ENCODE measurements at places on chromosomes 12 and 14.

DNA sequence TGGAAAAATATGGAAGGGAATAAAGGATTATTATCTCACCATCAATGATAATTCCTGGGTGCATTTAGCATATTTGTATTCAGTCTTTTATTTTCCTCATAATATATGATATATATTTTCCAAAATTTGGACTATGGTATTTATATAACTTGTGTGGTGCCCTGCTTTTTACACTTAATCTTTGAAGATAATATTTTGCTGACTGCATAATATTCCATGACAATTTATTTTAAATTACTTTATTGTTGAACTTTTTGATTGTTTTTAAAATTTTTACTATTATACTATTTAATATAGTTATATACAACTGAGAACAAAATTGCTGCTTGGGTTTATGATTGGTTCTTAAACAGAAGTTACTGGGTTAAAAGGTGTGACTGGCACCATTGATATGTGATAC lies 212.3 kb downstream of the TTC6 start:
- DNase-seq, result no peak
- H3K4me1 ChIP-seq, result no peaks in the 10 kb centered on the region
- H3K36me3 ChIP-seq, result no peaks in the 10 kb centered on the region

DNA sequence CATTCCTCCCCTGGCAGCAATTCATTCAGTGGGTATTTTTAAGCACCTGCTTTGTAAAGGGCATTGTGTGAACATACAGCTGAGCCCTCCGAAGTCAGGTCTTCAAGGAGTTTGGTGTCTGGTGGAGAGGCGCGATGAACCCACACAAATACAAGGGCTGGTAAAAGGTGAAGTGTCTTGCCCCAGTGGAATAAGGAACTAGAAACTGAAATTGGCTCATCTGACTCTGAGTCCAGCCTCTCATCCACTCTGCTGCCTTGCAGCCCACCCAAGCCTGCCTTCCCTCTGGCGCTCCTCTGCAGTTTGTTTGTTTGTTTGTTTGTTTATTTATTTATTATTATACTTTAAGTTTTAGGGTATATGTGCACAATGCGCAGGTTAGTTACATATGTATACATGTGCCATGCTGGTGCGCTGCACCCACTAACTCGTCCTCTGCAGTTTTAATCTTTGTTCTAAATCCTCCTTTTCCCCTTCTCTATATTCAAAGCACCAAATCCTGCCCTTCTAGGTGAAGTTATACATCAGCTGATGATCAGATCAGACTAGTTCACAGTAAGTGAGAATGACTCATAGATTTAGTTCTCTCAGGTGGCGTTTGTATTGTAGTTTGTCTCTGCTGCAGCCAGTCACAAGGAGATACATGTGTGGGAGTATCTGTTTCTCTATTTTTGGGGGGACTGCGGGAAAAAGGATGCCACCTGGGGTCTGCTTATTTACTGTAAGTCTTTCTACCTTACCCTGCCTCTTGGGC lies 394.5 kb downstream of the APAF1 start:
- no peaks in the 10 kb centered on the region for H3K36me3 ChIP-seq
- H3K27ac ChIP-seq, result no peak overlapping the region
- no peak overlapping the region for H3K4me3 ChIP-seq
- no peak for DNase-seq
- H3K4me1 ChIP-seq, result no peaks in the 10 kb centered on the region

DNA sequence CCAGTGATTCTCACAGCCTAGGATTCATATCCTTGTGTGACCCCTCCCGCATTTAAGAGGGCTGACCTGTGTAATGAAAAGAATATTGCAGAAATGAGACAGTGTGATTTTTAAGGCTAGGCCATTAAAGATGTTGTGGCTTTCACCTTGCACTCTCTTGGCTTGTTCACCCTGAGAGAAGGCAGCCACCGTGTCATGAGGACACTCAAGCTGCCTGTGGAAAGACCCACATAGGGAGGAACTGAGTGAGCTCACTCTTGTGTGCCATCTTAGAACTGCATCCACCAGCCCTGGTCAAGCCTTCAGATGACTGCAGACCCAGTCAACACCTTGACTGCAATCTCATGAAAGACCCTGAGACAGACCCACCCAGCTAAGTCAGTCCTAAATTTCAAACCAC lies 46.3 kb upstream of the TMPO start:
- no peak overlapping the region for H3K27ac ChIP-seq
- H3K4me1 ChIP-seq, result peaks cover 7% of the 10 kb centered on the region
- no peaks in the 10 kb centered on the region for H3K36me3 ChIP-seq
- H3K27me3 ChIP-seq, result no peaks in the 10 kb centered on the region

- H3K4me1 ChIP-seq, result peaks cover 20% of the 10 kb centered on the region
- peak; percentile 62 for DNase-seq
- H3K36me3 ChIP-seq, result no peaks in the 10 kb centered on the region
- H3K4me3 ChIP-seq, result peak overlapping the region; percentile 78
- H3K27me3 ChIP-seq, result peaks cover 17% of the 10 kb centered on the region
Measured at GRCh38 chr14:61280092-61280525, 1.0 kb downstream of the TMEM30B start.

DNA sequence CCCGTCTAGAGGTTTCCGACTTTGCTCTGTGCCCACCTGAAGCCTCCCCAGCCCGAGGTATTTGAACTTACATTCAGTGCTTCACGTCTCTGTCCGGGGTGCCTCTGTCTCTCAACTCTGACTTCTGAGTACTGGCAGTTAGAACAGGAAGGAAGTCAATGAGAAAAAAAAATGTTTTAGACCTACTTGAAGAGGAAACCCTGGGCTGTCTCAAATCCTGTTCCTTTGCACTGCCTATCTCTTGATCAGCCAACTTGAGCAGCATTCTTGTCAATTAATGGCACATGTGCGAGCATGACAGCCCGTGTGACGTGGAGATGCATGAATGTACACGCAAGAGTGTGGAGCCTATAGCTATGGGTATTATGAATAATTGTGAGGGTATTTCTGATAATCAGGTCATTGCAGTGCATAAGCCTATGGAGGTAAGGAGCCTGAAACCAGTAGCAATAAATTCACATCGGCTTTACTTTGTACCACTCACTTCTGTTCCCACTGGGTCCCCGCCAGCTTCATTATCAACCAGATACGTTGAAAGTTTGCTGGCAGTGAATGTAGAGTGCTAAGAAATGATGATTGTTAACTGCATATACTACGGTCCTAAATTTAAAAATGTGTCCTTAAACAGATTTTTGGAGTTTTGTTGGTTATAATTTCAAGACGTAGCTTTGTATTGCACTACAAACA lies at the start of gene ARHGDIB:
Gene ARHGDIB (minus strand): TSS at position 136 of the 687 bp plus-strand sequence. CDS start 10,889 bp downstream, outside the sequence.
- peak within 1 kb of the TSS; percentile 85 for H3K4me3 ChIP-seq
- H3K4me1 ChIP-seq, result peaks cover 90% of the 10 kb centered on the region
- peaks cover 27% of the 10 kb centered on the region for H3K36me3 ChIP-seq
- DNase-seq, result peak; percentile 97
- peak within 1 kb of the TSS; percentile 94 for H3K27ac ChIP-seq

DNA sequence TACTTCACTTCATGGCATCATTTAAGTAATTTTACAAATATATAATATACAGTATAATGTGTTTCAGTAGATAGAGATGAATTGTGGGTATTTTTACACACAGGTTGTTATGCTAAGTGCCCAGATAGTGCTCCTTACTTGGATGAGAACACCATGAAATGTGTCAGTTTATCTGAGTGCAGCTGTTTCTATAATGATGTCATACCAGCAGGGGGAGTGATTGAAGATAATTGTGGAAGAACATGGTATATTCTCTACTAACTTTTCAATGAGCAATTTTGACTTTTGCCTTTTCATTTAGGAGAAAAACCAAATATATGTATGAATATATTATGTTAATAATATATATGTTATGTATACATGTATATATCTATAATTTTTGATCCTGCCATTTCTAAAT lies 221.6 kb downstream of the LRRK2 start:
- H3K4me1 ChIP-seq, result no peaks in the 10 kb centered on the region
- H3K27me3 ChIP-seq, result no peaks in the 10 kb centered on the region
- peak; percentile 31 for DNase-seq
- H3K27ac ChIP-seq, result no peak overlapping the region

- H3K36me3 ChIP-seq, result peaks cover 49% of the 10 kb centered on the region
- no peak overlapping the region for H3K4me3 ChIP-seq
- no peaks in the 10 kb centered on the region for H3K4me1 ChIP-seq
- H3K27ac ChIP-seq, result no peak overlapping the region
- DNase-seq, result no peak
Measured at GRCh38 chr14:64423987-64424386, 35.8 kb downstream of the MTHFD1 start.

DNA sequence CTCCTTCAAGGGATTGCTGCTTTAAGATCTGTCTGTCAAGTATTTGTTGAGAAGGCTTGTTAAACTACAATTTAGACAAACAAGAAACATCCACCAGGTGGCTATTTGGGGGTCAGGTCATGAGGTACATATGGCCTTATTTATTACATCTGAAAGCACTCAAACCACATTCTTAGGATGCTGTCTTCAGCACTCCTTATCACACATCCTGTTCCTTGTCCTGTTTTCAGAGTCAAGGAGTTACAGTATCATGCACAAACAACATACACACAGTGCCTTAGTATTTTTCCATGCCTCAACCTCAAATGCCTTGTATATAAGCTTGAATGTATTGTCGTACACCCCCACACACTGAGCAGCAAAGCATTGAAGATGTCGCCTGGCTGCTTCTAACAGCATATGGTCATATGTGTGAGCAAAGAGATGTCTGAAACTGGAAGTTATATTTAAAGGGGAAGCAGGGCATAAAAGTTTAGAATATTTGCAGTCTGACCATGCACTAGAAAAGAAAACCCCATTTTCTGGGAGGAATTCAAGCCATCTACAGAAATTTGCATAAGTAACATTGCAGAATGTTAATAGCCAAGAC lies 83.8 kb downstream of the KCNMB4 start:
- no peak overlapping the region for H3K4me3 ChIP-seq
- DNase-seq, result no peak
- no peak overlapping the region for H3K27ac ChIP-seq

GRCh38 chr14:105419195-105420091 lies at the start of gene MTA1:
Gene MTA1 (plus strand): TSS chr14:105419827. CDS start chr14:105420036, 209 bp downstream.
- peak within 1 kb of the TSS; percentile 83 for H3K27ac ChIP-seq
- no peak for DNase-seq
- H3K27me3 ChIP-seq, result no peaks in the 10 kb centered on the region
- peak within 1 kb of the TSS; percentile 76 for H3K4me3 ChIP-seq

DNA sequence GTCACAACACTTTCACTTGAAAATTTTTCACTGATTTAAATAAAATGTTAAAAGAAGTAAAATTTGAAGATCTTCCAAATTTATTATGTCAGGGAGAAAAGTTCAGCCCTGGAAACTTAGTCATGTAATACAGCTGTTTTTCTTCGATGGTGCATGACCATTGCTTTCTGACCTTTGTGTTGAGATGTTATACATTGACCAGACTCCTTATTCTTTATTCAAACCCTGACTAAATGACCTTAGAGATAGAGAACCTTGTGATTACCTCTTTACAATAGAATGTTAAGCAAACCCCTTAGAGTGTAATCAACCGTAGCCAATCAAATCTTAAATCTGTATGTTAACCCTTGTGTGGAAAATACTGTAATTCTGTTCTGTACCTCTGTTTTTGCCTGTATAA lies 34.5 kb downstream of the PLCZ1 start:
- H3K27me3 ChIP-seq, result no peaks in the 10 kb centered on the region
- H3K27ac ChIP-seq, result no peak overlapping the region
- no peaks in the 10 kb centered on the region for H3K4me1 ChIP-seq
- no peak for DNase-seq
- no peak overlapping the region for H3K4me3 ChIP-seq
- no peaks in the 10 kb centered on the region for H3K36me3 ChIP-seq

GRCh38 chr14:57771801-57772200 lies 94.1 kb downstream of the SLC35F4 start:
- H3K36me3 ChIP-seq, result no peaks in the 10 kb centered on the region
- no peaks in the 10 kb centered on the region for H3K27me3 ChIP-seq
- H3K4me1 ChIP-seq, result no peaks in the 10 kb centered on the region
- no peak overlapping the region for H3K27ac ChIP-seq
- DNase-seq, result no peak

DNA sequence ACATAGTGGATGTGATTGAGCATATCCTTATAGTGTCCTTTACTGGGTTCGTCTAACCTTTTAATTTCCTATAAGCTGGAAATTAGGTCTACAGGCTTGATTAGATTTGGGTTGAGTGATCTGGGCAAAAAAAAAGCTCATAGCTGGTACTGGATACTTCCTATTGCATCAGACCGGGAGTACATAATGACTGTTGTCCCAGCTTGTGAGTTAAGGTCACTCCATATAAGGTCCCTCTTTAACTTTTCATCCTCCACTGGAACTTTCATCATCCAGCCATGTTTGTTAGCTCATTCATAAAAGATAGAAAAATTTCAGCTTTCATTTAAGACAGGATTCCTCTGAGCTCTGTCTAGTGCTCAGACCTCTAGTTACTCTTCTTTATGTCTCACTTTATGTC lies 80.8 kb downstream of the C14orf132 start:
- no peak overlapping the region for H3K4me3 ChIP-seq
- H3K4me1 ChIP-seq, result no peaks in the 10 kb centered on the region
- no peaks in the 10 kb centered on the region for H3K36me3 ChIP-seq
- H3K27me3 ChIP-seq, result peaks cover 9% of the 10 kb centered on the region
- H3K27ac ChIP-seq, result no peak overlapping the region

DNA sequence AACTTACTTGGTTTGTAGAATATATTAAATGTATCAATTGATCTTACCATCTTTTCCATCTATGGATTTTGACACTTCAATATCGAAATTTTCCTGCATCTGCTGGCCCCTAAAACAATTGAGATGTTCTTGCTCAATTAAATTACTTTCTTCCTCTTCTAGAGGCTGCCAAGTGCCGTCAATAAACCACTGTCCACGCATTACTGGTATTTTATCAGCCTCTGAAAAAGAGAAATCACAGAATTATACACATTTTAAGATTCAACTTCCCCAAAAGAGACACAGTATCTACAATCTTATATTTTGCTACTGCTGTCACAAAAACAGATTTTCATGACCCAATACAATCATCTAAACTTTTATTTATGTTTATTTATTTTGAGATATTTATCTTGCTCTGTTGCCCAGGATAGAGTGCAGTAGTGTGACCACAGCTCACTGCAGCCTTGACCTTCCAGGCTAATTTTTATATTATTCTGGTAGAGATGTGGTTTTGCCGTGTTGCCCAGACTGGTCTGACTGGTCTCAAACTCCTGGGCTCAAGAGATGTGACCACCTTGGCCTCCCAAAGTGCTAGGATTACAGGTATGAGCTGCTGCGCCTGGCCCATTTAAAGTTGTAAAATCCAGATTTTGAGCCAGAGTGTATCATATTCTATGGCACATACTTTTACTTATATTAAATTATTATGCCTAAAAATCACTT lies 49.3 kb downstream of the DDHD1 start:
- H3K4me3 ChIP-seq, result no peak overlapping the region
- peaks cover 26% of the 10 kb centered on the region for H3K4me1 ChIP-seq
- H3K36me3 ChIP-seq, result no peaks in the 10 kb centered on the region
- no peaks in the 10 kb centered on the region for H3K27me3 ChIP-seq

DNA sequence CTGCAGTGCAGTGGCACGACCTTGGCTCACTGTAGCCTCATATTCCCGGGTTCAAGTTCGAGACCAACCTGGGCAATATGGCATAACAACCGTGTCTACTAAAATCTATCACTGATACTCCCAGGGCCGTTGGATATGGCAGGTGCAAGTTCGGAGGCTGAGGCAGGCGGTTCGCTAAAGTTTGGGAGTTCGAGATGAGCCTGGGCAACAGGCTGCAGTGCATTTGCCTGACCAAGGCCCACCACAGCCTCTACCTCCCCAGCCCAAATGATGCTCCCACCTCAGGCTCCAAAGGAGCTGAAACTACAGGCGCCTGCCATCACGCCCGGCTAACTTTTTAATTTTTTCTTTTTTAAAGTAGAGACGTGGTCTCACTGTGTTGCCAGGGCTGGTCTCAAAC lies 177.1 kb upstream of the ALG10B start:
- H3K4me1 ChIP-seq, result peaks cover 9% of the 10 kb centered on the region
- H3K4me3 ChIP-seq, result no peak overlapping the region

Measured in common myeloid progenitor, CD34-positive (primary cell).